Fibroblast of skin of abdomen (primary cell): ENCODE measurements at places on chromosomes 11 and 22.

DNA sequence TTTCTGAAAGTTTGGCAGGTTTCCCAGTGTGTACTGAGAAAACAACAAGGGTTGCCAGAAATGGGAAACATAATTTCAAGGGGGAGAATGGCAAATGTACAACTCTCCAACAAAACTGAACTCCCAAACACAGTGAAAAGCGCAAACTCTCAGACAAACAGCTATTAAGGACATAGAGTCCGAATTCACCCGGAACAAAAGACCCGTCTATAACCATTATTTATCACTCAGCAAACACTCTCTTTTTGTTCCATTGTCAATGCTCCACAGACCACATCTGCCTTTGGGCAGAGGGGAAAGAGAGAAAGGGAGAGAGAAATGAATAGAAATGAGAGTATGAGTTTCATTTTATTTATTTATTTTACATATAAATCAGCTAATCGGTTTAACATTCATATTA is 21.7 kb downstream of the KIRREL3 start:
- DNase-seq: no peak

DNA sequence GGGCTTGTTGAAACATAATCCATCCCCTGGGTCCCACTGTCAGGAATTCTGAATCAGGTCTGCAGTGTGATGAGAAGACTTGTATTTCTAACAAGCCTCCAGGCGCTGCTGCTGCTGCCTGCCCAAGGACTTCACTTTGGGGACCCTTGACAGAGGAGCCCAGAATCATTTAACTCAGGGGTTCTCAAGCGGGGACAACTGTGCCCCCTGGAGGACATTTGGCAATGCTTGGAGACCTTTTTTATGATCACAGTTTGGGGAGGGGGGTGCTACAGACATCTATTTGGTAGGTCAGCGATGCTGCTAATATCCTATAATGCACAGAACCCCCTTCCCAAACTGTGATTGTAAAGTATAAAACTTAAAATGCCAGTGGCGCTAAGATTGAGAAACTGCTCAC is 312.8 kb downstream of the OPCML start:
- DNase-seq: no peak

DNA sequence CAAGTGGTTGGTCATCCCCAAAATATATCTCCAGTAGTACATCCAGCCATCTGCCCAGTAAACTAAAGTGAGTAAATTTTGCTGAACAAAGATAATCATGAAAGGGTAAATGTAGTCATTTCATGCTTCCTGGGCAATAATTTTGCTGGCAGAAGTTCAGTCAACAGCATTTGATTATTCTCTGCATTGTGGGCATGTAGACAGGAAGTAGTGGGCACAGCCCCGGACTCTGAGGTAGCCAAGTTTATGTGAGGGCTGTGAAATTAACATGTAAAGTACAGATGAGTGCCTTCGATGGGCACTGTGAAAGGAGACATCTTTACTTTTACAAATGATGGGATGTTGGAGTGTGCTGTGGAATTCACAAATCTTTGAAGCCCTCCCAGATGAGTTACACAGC is 312.2 kb upstream of the MTNR1B start:
- DNase-seq: no peak

- DNase-seq: no peak
Measured at GRCh38 chr11:124041254-124041653, at the start of gene OR10G7. Gene OR10G7, minus strand, starts transcription at chr11:124041325. Its CDS starts 2,324 bp downstream, at chr11:124039001.

GRCh38 chr22:33766091-33766490 is 154.2 kb downstream of the LARGE1 start:
- DNase-seq: no peak

DNA sequence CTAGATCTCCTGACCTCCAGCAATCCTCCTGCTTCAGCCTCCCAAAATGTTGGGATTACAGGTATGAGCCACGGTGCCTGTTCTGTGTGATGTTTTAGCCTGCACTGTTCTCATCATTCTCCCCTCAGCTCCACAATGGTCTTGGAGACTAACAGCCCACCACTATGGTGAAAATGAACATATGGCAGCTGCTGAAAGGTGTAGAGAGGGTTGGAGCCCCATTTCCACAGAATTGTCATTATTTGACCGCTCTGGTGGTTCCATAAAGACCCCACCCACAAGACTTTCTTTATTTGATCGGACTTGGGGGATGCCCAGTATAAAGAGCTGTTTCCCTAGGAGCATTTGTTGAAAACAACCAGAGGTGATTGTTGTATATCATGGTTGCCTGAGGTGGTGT is 67.9 kb upstream of the SEPTIN5 start:
- no peak for DNase-seq

DNA sequence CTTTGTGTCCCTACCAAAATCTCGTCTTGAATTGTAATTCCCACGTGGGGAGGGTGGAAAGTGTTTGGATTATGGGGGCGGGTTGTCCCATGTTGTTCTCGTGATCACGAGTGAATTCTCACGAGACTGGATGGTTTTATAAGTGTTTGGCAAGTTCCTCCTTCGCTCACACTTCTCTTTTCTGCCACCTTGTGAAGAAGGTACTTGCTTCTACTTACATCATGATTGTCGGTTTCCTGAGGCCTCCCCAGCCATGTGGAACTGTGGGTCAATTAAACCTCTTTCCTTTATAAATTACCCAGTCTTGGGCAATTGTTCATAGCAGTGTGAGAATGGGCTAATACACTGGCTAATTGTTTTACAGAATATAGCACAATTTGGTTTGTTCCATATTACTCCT is 326.3 kb downstream of the GRM5 start:
- no peak for DNase-seq

GRCh38 chr11:83364500-83365045 is 78.4 kb upstream of the CCDC90B start:
- DNase-seq: no peak

DNA sequence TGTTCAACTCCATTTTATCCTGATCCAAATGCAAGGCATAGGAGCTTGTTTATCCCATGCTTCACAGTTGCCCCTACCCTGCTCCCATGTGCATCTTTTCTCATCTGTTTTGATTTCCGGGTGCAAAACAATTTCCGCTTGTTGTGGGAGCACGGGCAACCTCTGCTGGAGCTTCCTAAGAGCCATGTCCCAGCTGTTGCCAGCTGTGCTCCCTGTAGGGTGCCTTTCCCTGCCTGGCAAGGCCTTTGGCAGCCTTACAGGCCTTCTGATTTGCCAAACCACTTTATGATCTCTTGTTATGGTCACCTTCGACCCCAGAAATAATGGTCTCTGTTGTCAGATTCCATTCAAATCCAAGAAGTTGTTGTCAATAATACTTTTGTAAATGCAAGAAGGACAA is 1038.5 kb downstream of the OPCML start:
- no peak for DNase-seq

- DNase-seq: no peak
Measured at GRCh38 chr11:99271527-99271926, 250.8 kb downstream of the CNTN5 start.

DNA sequence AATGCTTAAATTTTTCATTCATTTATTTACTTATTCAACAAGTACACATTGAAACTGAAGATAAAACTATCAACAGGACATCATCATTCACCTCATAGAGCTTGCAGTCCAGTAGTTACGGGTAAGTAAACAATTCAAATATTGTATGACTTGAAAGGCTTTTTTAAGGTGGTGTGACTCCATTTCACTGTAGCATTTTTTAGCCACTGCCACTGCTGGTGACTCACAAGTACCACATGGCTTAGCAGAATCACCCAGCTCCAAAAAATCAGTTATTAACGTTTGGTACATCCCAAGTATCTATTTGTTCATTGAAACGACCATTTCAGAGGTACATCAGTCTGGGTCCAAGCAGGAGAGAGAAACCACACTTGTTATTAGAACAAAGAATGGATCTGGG is 427.9 kb upstream of the DDI1 start:
- DNase-seq: no peak

DNA sequence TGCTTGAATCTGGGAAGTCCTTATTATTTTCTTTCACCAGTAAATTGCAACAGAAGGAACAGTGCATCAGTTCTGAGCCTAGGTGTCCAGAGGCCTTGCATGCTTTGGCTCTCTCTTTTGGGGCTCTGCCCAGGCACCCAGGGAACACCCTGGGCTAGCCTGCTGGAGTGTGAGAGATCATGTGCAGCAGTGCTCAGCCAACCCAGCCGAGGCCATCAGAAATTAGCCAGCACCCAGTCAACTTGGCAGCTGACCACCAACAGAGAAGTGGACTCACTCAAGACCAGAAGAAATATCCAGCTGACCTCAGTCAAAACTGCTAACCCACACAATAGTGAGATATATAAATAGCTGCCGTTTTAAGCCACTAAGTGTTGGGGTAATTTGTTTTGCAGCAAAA is 11.2 kb upstream of the P4HA3 start:
- no peak for DNase-seq

GRCh38 chr11:33897761-33898375 is 6.0 kb upstream of the LMO2 start:
- no peak for DNase-seq

GRCh38 chr11:14362611-14363010 is 3.6 kb upstream of the RRAS2 start:
- no peak for DNase-seq

- DNase-seq: peak; percentile 78
Measured at GRCh38 chr11:119120639-119121007, 757 bp upstream of the HINFP start.
